Astrocyte (in vitro differentiated cells and primary cell): ENCODE measurements at places on chromosomes 6 and 20. TPM values are rescaled to one million over a fixed set of nuclear protein-coding genes. Genes with fewer than 3 reads are reported as not detected.

The TREM1 gene
- 0.20 and 0.58 TPM in 2 replicates for total RNA-seq

The DNAH8 gene
- not detected in 2 replicates for total RNA-seq

DNA sequence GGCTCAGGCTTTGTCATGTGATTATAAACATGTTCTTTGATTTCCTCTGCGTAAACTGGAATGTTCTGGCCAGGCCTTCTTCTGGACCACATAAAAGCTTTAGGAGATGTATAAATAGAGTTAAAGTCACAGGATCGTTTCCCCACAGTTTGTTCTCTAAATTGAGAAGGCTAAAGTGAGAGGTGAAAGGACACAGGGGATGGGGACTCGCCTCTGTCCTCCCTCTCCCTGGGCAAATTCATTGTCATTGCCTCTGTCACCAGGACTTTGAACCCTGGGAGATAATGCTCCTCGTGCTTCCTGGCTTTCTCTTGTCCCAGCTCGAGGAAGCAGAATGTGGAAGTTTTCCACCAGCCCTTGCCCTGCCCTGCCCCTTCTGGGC, 20.3 kb upstream of the ZFAND3 start:
- DNase-seq: no peak

DNA sequence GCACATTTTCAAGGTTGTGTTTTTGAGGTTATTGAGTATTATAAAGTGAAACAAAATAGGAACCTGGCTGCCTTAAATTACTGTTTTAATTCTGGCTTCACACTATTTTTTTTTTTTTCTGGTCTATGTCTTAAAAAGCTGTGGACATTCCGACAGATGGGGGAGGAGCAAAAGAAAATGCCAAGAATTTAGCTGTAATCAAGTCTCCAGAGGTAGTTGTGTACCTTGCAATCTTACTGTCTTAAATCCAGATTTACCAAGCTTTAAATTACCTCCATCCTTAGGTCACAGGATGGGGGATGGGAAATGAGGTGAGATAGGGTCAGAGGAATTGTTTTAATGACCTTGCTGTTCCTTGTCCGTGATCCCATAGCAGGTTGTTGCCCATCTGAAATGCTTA, 182.8 kb downstream of the UTRN start:
- DNase-seq: no peak

- DNase-seq: no peak
Observed at GRCh38 chr20:52540509-52540908, 348.9 kb upstream of the ZFP64 start.
